ENCODE measurements at places on chromosomes 1 and 21.
A peak's percentile ranks its signal among the peaks of the same experiment; 100 is the strongest.

DNA sequence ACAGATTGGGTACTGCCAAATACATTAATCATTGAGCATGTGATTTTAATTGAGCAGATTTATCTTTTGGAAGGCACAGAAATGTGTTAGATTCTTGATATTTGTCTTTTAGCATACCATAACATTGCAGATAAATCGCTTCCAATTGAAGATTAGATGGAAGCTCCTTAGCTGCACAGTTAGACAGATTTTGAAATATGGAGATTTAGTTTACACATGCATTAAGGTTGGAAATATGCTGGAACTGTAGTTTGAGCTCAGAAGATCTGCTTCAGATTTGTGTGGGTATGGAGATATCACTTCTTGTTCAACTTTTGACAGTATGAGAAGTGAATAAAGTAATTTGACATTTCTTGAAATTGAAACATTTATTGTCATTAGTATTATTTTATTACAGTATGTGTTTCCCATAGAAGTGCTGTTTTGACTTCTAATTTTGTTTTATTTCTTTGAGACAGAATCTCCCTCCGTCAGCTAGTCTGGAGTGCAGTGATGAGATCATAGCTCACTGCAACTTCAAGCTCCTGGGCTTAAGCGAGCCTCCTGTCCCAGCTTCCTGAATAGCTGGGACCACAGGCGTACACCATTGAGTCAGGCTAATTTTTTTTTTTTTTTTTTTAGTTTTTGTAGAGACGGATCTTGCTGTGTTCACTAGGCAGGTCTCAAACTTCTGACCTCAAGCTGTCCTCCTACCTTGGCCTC, 29.1 kb downstream of the THRAP3 start:
- no peak for DNase-seq

GRCh38 chr1:206753141-206753540, 17.4 kb upstream of the IL19 start:
- no peak for DNase-seq

GRCh38 chr1:38153066-38153777, 106.6 kb upstream of the POU3F1 start:
- no peak for DNase-seq

- no peak for DNase-seq
Measured at GRCh38 chr1:164563721-164564360, 4.9 kb downstream of the PBX1 start.

DNA sequence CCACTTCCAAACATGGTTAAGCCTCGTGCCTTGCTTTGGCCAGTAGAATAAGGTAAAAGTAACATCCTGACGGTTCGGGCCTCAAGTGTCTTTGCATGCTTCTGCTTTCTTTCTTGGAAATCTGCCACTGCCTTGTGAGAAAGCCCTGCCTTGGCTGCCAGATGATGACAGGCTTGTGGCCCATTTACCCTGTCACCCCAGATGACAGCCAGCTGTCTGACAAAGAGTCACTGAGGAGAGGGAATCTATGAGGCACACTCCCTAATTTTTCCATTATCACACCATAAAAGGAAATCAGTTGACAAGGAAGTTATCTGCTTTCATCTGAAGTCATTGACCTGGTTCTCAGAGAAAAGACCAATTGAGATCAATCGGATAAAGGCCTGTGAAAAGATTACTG, 199.8 kb downstream of the USH2A start:
- no peak for DNase-seq

GRCh38 chr21:8993284-8993942, 1528.0 kb upstream of the TPTE start:
- no peak for DNase-seq

GRCh38 chr1:36268981-36269380, 37.2 kb upstream of the SH3D21 start:
- no peak for DNase-seq

GRCh38 chr1:11211925-11212587, 22.9 kb downstream of the ANGPTL7 start:
- DNase-seq: no peak

- no peak for DNase-seq
Measured at GRCh38 chr1:234969581-234970400, 158.8 kb downstream of the TOMM20 start.

DNA sequence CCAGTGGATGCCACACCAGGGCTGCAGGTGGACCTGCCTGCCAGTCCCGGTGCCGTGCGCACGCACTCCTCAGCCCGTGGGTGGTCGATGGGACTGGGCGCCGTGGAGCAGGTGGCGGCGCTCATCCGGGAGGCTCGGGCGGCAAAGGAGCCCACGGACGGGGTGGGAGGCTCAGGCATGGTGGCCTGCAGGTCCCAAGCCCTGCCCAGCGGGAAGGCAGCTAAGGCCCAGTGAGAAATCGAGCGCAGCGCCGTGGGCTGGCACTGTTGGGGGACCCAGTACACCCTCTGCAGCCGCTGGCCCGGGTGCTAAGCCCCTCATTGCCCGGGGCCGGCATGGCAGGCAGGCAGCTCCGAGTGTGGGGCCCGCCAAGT, 1171.8 kb upstream of the B3GALT2 start:
- DNase-seq: no peak

- no peak for DNase-seq
Measured at GRCh38 chr1:40383488-40384412, 10.2 kb downstream of the SMAP2 start.

DNA sequence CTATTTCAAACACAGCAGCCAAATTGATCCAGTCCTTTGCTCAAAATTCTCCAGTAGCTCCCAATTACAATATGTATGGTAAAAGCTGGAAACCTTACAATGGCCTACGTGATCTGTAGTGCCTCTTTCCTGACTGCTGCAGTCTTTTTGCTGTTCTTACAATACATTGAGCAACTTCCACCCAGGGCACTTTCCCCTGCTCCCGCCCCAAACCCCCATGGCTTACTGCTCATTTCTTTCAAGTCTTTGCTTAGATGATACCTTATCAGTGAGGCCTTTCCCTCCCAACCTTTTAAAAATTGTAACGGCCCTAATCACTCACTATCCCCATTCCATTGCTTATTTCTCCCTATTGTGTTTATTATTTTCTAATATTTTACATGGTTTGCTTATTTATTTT, 43.9 kb upstream of the APOBEC4 start:
- DNase-seq: no peak

DNA sequence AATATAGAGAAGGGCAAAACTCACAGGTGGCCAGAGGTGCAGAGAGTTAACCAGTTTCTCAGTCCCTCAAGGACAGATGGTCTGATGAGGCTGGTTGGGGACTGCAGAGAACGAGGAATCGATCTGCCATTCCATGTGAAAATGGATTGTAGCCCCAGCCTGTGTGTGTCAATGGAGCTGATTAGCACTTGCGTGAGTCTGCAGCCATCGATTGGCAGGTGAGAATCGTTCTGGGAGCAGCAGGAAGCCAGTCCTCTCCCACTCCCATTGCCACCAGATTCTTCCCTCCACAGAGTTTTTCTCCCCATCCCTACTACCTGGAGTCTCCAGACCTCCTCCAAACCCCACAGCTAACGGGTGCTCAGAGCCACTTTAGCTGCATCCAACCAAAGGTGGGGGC, 18.3 kb upstream of the PSMB2 start:
- no peak for DNase-seq

DNA sequence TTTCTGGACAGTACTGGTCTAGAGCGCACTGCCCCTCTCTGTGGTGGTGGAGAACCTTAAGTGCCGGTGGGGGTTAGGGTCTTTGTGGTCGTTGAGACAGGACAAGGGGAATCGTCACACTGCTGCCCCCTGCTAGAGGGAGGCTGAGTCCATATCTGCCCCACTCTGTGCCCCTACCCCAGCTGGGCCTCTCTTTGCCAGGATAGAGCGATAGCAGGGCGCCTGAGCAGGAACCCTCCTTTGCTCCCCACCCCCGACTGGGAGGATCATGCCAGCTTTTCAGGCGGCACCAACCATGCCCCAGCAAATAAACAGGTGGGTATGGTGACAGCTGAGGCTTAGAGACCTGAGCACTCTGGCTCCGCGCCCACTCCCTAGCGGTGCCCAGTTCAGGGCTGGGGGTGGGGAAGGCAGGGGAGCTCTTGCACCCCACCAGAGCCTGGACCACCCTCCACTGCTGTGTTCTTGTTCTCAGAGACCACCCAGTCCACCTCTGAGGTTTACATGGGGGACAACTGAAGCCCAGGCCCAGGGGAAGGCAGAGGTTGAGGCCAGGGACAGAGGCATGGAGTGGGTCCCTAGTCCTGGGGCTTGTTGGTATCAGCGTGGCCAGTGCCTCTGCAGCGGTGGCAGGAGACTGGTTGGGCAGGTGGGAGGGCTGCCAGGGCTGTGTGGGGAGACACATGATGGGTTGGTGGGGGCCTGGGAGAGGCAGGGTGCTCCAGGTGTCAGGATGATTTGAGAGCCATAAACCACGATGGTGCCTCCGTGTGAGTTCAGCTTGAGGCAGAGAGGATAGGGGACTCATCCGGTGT, 1.6 kb downstream of the PADI2 start:
- no peak for DNase-seq

GRCh38 chr1:94678202-94678848, 136.8 kb upstream of the F3 start:
- no peak for DNase-seq

GRCh38 chr1:38507563-38507962, 352.0 kb downstream of the RRAGC start:
- DNase-seq: no peak

- DNase-seq: peak; percentile 71
Measured at GRCh38 chr1:22275626-22276395, 132.9 kb upstream of the WNT4 start.

- peak; percentile 49 for DNase-seq
Measured at GRCh38 chr1:93804412-93804811, 74.6 kb downstream of the DNTTIP2 start.

- DNase-seq: peak; percentile 31
Measured at GRCh38 chr1:113812661-113813135, 422 bp upstream of the RSBN1 start.

DNA sequence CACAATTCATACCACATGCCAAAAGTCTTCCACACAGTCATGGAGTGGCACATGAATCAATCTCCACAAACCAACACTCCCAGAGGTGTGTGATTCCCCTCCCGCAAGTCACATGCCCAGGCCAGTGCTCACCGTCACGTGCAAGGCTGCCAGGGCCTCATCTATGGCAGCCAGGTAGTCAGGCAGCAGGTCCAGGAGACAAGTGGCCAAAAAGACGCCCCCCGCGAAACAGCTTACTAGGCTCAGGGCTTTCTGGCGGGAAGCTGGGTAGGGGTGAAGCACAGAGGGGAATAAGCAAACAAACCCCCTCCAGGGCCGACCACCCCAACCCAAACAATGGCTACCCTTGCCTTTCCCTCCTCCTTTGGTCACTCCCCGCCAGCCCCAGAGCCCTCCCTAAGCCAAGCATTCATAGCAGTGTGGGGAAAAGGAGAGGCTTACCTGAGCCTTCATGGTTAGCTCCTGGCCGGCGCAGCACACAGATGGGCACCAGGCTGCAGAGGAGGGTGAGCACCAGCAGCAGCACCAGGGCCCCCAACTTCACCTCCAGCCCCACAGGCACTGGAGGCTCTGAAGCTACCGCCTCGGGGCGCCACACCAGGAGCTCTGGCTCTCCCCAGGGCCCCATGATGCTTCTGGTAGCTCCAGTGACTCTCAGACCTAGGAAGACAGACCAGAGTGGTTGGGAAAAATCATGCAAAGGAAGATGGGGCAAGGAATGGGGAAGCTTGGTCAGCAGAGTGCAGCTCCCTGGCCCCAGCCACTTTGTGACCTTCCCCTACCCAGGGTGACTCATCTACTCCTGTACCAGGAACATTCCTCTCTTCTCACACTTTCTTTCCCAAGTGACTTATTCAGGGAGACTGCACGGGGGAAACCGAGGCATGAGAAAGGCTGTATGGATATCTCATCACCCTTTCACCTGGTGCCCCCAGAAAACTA, 978 bp downstream of the SLC39A1 start:
- peak; percentile 22 for DNase-seq

DNA sequence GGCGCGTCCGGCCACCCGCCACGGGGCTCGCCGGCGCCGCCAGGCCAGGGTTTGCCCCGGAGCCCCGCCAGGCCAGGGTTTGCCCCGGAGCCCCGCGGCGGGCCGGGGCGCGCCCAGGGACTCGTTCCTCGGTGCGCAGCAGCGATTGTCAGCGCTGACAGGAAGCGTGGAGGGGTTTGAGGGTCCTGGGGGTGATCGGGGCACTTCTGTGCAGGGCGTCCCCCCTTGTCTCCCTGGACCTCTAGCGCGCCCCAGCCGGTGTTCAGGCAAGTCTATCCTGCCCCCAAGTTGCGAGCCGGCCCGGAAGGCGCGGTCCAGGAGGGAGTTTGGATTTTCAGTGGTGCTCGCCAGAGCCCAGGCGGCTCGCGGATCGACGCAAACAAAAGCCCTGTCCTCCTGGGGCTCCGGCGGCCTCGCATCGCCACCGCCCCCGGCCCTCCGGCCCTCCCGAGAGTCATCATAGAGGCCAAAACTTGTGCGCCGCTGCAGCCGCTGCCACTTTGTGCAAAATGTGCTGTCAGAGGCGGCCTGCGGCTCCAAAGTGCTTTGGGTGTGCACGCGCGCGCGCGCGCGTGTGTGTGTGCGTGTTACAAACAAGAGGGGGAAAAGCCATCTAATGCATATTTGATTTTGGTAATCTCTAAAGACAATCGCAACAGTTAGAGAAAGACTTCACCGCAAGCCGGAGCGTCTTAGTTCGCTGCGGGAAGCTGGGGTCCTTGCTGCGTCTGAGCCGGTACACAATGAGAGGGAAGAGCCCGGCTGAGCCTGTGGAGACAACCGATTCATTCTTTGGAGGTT, 1.0 kb downstream of the ROR1 start:
- peak; percentile 51 for DNase-seq

GRCh38 chr1:8665833-8666232, 151.6 kb downstream of the RERE start:
- DNase-seq: no peak

DNA sequence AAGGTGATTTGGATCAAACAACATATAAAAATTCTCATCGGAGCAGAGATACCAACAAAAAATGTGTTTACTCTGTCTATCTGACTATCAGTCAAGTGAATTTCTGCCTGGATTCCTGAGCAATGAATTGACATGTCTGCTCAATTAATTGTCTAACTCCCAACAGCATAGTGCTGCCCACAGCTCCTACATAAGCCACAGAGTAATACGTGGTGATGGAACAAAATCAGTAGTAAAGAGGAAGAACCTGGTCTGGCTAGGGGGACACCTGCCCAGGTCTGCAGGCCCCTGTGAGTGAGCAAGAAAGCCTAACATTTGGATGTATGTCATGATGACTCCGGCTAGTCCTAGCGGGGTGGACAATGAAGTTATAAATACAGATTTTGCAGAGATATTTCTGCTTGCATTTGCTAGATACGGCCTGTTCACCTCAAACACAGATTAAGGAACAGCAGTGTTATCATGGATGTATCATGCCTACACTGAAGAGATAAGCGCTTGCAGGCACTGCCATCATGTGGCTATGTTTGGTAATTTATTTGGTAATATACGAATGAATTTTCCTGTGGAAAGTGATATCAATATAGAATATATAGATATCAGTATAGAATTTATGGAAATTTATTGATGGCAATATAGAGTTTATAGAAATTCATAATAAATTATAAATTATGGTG, 69.6 kb upstream of the LRRC8B start:
- DNase-seq: peak; percentile 44

GRCh38 chr1:2356911-2357845, 34.2 kb downstream of the MORN1 start:
- no peak for DNase-seq

GRCh38 chr1:7422561-7422960, 348.5 kb upstream of the VAMP3 start:
- no peak for DNase-seq

All from urothelium cell line (cell line).